ENCODE measurements at places on chromosomes 6 and 20. TPM values are rescaled to one million over a fixed set of nuclear protein-coding genes. Genes with fewer than 3 reads are reported as not detected.
A peak's percentile ranks its signal among the peaks of the same experiment; 100 is the strongest.

The FBXL4 gene
- 15.5 TPM for total RNA-seq

The HEY2 gene
- total RNA-seq = not detected

The CCN2 gene
- 773 TPM for total RNA-seq

The SLC17A1 gene
- total RNA-seq = not detected

The FNDC11 gene
- total RNA-seq = 2.4 TPM

The TSPO2 gene
- total RNA-seq = not detected

The LTA gene
- not detected for total RNA-seq

The CST1 gene
- total RNA-seq = not detected

The TFAP2A gene
- under 0.01 TPM for total RNA-seq

The HLA-DQB1 gene
- total RNA-seq = not detected

The SSTR4 gene
- not detected for total RNA-seq

DNA sequence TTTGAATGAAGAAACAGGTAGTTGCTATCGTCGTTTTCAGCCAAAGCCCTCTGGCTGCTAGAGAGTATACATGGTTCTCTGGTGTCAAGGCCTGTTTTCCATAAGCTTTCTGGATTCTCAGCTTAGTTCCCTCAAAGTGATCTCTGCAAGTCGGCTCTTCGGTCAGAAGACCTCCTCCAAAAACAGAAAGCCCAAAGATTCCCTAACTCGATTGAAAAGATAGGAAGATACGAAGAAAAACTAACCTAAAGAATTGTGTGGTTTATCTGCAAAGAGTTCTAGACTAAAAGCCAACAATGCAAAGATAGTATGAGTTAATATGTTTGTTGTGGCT lies 545 bp upstream of the ASCC3 start:
- DNase-seq = peak; percentile 12

- no peak for DNase-seq
Observed at GRCh38 chr6:38943964-38944363, 104.6 kb upstream of the GLP1R start.

DNA sequence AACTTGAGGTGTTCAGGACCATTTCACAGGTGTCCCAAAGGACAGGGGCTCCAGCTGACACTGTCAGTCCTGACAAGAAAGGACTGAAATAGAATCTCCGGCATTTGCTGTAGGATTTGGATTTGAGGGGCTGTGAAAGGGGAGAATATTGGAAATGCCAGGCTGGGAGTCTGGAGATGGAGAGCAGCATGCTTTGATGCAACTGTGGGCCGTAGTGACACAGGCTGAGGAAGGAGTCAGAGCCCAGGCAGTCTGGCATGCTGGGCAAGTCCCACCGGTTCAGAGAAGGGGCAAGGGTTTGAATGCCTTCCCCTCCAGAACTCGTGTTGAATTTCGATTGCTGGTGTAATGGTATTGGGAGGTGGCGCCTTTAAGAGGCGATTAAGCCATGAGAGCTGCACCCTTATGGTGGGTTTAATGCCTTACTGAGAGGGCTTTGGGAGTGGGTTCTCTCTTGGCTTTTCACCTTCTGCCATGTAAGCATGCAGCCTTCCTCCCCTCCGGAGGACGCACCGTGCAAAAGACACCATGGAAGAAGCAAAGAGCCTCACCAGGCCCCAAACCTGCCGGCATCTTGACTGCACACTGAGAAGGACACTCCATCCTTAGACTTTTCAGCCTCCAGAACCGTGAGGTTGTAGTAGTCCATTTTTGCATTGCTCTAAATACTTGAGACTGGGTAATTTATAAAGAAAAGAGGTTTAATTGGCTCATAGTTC lies 9.4 kb upstream of the PYGB start:
- no peak for DNase-seq

DNA sequence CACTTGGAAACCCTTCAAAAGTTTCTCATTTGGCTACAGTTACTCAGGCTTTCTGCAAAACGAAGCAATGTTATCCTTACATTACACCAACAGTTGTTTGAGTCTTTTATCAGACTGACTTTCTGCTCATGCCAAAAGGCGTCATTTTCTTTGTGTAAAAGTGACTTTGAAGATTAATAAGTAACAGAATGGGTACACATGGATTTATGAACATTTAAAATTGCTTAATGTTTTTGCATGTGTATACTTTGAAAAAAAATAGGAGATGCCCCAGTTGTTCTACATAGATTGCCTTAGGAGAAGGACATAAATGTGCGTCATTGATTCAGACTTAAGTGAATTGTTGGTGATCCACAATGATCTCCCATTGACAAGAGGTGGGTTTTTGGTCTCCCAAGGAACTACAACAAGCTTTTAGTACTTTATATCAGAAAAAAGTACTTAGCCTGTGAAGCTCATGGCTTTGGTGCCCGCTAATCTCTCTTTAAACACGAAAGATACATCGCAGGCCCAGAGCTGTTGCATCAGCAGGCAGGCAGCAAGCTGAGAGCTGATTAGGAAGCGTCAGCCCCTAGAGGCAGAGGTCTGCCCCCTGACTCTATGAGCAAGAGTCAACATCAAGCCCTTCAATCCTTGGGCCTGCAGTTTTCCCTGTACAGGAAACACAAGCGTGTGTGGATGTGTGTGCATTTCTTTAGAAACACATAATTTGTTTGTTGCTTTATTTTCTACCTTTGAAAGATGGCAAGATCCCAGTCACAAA lies 45.9 kb downstream of the SLC22A3 start:
- no peak for DNase-seq

DNA sequence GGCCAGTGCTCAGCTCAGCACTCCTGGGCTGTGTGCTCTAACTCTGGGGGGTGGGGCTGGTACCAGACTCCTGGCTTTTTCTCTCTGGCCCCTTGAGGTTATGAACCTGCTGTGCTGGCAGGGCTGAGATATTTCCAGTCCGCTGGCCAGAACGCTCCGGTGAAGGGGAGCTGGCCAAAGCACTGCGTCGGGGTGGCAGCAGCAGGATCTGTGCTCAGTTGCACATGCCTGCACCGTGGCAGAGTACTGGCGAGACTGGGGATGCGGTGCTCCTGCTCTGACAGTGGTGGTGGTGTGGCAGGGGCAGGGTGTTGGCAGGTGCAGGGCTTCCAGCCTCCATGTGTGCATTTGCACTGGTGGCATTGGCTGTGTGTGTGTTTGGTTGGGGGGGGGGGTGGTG lies 374.4 kb downstream of the PHF3 start:
- no peak for DNase-seq

- DNase-seq = no peak
Observed at GRCh38 chr6:21158873-21159272, 434.7 kb upstream of the SOX4 start.

GRCh38 chr6:163308629-163309440 lies 105.7 kb upstream of the QKI start:
- DNase-seq = no peak

DNA sequence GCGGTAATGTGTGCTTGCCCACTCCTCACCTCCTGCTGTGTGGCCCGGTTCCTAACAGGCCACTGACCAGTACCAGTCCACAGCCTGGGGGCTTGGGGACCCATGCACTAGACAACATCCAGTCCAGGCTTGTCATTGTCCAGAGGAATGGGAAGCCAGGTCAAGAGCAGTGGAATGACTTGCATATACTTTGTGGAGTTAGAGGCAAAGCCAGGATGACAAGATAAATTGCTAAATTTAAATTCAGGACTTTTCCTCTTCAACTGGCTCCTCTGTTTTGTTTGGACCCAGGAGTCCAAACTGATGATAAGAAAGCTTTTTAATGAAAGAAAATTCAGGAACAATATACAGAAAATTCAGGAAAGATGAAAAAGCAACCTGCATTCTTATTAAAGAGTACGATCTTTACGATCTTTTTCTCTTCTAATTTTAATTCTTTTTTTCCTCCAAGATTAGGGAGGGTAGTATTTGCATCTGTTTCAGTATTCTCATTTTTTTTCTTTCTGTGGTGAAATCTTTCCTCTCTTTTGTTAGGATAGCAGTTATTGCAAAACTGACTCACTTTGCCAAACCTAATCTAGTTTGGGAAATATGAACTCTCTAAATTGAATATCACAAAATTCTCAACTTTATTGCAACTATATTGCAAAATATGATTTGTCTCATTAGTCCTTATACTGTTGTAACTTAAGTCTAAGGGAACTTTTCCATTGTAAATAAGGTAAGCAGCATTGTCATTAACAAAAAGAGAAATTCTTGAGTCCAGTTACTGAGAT lies 48.2 kb downstream of the DCBLD1 start:
- no peak for DNase-seq

- DNase-seq = no peak
Observed at GRCh38 chr6:10084111-10084986, 330.5 kb downstream of the TFAP2A start.

DNA sequence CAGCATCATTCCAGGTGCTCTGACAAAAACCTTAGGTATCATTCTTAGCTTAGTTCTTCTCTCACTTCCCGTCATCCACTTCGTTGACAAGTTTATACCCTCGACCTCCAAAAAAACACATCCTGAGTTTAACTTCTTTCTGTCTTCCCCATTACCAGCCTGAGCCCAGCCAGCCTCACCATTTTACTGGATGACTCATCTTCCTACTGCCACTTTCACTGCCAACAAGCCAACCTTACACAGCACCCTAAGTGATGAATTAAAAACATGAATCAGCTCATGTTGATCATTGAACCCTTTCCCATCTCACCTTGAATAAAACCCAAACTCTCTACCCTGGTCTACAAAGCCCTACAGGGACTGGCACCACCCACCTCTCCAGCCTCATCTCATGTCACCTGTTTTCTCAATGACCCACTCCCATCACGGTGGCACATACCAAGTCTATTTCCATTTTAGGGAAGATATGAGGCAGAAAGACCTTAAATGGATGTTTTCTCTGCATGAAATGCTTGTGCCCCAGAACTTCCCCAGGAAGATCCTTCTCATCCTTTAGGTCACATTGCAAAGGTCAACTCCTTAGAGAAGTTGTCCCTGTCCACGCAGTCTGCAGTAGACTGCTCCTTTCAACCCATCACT lies 9.9 kb upstream of the UST start:
- no peak for DNase-seq

- DNase-seq = peak; percentile 66
Observed at GRCh38 chr6:35280903-35281302, 16.7 kb upstream of the DEF6 start.

DNA sequence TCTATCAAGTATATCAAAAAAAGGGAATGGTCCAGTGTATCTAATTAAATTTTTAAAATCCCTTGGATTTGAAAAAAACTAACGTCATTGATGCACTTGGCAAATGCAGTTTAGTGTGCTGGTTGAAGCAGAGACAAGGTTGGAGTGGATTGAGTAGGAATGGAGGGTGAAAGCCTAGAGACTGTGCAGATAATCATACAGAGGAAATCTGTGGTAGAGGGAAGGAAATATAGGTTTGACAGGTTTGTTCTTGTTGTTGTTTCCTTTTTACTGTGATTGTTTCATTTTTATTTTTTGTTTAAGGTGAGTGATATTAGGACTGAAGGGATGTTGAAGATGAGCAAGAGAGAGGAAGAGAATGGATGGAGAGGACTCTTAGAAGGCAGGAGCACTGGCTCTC lies 29.0 kb upstream of the L3MBTL3 start:
- no peak for DNase-seq

- peak; percentile 83 for DNase-seq
Observed at GRCh38 chr6:132790450-132790849, 8.0 kb downstream of the SLC18B1 start.

GRCh38 chr20:25033924-25034300 lies 24.0 kb downstream of the ACSS1 start:
- DNase-seq = no peak

- DNase-seq = no peak
Observed at GRCh38 chr6:23736577-23736976, 389.4 kb upstream of the NRSN1 start.

DNA sequence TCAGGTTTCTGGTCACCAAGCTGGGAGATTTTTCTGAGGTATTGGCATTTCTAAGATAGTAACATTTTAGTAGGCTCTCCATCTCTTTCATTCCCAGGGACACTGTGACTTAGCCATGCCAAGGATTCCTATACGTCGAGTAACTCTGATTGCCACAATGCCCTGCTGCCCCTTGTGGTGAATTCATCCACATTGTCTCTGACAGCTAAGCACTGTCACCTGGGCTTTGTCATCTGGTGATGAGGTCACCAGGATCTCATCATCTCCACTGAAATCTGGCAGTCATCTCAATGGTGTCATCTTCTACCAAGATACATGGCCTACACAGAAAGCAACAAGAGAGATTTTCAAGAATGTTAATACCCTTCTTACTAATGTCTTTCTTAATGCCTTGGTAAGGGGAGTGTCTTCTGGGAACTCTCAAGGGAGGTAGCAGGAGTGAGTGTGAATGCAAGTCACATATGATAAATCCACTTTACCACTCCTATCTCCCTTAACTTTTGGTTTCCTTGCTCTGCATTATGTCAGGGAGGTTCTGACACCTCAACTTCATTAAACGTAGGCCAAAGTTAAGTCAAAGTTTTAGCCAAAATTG lies 246.7 kb downstream of the CD109 start:
- no peak for DNase-seq

Measured in dermis blood vessel endothelial cell (primary cell).